ENCODE measurements at places on chromosomes 16 and 17.

DNA sequence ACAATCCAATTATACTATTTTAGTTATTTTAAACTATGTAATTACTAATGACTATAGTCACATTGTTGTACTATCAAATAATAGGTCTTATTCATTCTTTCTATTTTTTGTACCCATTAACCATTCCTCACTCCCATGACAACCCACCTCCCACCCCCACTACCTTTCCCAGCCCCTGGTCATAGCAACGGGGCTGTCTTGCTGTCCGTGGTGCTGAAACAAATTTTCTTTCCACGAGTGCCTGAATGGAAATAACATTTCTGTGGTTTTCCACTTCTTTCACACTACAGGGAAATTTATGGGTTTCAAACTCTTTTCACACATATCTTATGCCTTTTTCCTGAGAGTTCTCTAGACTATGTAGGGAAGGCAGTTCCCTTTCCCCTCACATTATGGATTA, 326.6 kb downstream of the PHKB start:
- peak; percentile 29 for DNase-seq

- no peak for DNase-seq
Observed at GRCh38 chr16:85880861-85881260, 18.1 kb upstream of the IRF8 start.

DNA sequence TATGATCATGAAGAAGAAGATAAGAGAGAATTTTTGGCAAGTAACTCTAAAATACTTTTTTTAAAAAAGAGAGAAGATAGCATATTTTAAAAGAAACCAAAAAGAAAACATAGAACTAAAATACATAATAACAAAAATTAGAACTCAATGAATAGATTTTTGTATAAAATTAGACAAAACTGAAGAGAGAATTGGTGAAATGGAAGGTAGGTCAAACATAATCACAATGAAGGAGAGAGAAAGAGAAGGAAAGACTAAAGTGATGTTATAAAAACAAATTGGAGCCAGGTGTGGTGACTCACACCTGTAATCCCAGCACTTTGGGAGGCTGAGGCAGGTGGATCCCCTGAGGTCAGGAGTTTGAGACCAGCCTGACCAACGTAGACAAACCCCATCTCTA, 211.5 kb downstream of the AXIN2 start:
- DNase-seq = no peak

- DNase-seq = peak; percentile 50
Observed at GRCh38 chr16:54633943-54634362, 296.7 kb upstream of the IRX5 start.
